ENCODE measurements at places on chromosomes 5 and 9.

DNA sequence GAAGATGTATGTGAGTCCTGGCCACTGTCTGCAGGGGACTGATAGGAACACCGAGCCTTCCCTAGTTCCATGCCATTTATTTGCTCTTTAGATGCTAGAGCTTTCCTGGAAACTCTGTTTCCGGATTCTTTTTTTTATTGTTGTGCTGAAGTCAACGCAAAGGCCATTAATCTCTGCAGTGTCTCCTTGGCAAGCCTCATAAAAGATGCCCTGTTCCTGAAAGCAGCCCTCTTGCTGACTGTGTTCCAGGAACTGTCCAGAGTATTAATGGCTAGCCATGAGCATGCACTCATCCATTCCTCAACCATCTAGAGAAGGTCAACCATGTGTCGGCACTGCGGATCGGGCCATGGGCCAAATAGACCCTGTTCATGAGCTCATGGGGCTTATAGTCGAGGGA is 42.9 kb upstream of the SMAD5 start:
- DNase-seq: no peak

DNA sequence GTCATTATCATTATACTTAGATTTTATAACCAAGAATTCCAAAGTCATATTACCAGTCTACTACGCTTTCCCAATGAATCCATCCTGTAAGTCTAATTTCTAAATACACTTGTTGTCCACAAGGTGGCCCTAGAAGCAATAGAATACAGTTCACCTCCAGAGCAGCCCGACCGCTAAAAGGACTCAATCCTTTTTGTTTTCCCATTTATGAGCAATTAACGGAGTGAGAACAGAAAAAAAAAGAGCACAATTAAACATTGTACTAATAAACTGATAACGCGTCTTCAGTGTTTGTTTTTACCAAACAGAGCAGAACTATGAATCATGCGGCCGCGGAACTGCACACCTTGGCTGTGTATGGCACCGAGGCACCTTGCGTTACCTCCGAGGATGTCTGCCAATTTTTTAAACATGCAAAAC is 160.7 kb upstream of the DAPK1 start:
- DNase-seq: no peak

- no peak for DNase-seq
These were observed 129.4 kb downstream of the SLIT3 start for GRCh38 chr5:169171515-169171914.

- no peak for DNase-seq
These were observed 50.1 kb upstream of the GLRX start for GRCh38 chr5:95872346-95873268.

DNA sequence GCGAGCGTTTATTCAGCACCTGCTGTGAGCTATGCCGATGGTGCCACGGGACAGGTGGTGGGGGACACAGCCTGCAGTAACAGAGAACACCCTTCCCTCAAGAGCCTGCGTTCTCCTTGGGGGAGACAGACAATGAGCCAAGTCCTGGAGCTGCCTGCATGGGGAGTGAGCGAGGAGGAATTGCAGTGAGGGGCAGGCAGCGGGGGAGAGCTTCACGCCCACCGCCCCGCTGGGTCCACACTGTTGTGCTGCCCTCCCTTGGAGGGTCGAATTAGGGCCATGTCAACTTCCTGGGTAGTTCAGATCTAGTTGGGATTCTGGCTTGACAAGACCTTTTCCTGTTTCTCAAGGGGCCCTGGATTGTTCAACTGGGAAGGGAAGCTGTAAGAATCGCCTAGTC is 55.5 kb upstream of the N4BP3 start:
- no peak for DNase-seq

DNA sequence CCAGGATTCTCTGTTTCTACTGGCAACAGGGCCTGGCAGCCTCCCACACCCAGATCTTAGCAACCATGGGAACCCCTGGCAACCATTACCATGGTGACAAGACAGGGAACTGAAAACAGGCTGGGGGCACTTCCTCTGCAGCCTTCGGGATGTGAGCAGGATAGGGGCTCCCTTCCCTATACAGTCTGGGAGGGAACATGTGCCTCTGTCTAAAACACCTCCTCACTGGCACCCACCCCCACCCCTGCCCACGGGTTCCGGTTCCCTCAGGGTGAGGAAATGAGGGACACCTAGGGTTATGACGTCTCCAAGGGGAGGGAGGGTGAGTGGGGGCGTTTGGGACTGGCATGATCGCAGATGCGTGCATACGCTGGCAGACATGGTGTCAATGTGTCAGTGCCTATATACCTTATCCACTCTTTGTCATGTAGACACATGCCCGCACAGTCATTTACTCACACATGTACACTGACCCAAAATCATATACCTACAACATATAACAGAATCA is 3.0 kb upstream of the DNAJB5 start:
- DNase-seq: peak; percentile 51
